GM03348 (cell line): ENCODE measurements at places on chromosomes 2 and 18.

DNA sequence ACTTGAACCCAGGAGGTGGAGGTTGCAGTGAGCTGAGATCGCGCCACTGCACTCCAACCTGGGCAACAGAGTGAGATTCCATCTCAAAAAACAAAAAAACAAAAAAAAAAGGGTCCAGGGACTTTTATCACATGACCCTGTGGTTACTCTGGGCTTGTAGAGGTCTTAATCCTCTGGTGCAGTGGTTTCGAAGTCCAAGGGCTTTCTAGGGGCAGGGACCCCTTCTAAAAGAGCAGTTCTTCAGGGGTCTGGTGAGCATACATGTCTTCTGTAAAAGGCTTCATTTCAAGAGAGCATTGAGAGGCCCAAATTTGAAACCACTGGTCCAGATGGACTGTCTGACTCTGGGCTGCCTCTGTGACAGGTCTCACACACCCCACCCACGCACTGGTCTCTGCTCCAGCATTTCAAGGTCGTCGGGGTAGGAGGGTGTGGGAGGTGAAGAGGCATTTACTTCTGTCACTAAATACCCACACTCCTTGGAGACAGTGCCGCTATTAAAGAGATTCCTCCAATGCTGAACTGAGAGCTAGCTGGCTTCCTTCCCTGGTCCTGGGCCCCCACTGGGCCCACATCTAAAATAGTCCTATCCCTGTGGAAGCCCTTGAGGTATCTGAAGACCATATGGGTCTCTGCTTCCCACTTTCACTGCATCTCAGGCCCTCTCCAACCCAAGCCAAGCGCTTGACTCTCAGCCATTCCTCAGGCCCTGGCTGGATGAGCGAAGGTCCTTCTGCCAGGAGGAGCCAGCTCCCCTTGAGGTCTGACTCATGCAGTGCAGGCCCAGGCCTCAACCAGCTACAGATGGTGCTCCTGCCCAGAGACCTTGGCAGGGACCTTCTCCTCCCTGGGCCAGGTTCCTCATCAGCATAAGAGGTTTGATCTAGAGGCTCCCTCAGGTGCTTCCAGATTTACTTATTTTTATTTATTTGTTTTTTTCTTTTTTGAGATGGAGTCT lies 44.8 kb downstream of the PAX8 start:
- peak; percentile 54 for DNase-seq

DNA sequence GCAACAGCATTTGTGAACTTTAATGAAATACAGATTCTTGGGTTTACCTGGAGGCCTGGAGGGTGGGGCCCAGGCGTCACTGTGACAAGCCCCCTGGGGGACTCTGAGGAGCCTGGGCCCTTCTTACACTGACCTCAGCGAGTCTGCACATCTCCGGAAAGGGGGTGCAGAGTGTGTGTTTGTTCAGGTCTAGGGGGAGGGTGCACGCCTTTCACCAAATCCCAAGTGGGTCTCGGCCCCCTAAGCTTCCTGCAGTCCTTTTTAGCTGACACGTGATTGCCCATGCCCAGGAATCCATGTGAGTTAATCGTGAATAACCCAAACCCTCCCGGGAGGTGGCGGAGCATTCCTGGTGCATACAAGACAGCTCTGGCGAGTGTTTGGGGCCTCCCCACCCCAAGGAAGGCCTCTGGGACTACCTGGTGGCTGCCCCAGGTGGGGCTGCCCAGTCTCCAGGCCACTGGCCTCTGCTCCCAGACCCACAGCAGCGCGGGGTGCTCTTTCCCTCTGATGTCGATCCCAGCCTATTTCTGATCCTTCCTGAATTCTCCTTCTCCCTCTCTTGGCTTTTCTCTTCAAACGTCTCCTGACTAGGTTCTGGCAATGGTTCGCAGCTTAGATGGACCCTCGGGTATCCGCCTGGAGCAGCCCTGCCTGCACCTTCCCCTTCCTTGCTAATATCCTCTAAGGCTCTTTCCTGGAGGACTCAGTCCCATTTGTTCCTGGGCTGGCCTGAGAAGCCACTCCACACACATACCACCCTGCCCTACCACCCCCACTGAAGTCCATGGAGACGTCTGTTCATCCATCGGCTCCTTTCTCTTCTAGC lies 10.0 kb downstream of the NGEF start:
- DNase-seq: no peak

GRCh38 chr2:177568893-177569292 lies 176.3 kb downstream of the AGPS start:
- no peak for DNase-seq

DNA sequence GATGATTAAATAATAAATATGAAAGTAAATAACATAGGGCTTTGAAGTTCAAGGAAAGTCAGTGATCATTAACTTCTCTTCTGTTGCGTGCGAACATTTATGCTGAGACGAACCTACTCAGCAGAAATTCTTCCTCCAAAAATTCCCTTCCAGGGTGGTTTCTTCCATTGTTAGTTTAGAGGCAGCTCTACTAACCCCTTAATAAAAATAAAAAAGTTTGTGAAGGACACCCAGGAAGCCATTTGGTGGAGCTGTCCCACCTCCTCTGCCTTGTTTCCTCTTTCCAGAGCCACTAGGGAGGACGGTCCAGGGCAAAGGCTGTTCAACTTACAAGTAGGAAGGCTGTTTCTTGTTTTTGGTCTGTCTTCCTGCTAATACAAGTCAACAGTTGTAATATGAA lies 2.1 kb upstream of the SMAD2 start:
- DNase-seq: no peak

DNA sequence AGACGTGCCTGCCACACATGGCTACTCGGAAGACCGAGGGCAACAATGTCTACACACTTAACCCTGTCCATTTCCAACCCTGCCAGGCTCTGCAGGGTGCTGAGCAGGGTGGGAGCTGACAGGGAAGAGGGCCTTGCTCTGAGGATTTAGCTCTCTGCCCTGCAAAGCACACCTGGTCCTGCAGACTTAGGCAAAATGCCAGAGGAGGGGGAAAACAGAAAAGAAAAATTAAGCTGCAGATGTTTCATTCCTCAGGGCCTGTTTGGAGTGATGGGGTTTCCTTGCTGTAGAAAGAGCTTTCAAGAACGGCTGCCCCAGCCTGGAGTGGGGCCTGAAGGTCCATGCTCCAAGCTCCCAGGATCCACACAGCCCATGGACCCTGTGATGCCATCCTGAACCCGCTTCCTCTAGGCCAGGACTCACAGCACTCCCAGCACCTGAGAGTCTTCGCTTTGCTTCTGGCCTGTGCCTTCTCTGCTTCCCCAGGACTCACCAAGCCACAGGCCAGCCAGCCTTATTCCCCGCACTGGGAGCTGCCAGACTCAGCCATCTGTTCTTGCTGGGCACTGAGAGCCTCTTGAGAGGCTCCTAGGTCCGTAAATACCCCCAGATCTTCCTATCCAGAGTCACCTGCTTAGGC lies 9.1 kb upstream of the TEX51 start:
- no peak for DNase-seq

GRCh38 chr2:165376571-165376975 lies 92.9 kb upstream of the CSRNP3 start:
- DNase-seq: no peak
